ENCODE measurements at places on chromosomes 2 and 18. TPM values are rescaled to one million over a fixed set of nuclear protein-coding genes. Genes with fewer than 3 reads are reported as not detected.

CD8A gene
- 0.34 TPM for total RNA-seq

RAMP1 gene
- not detected for total RNA-seq

SP100 gene
- 28.6 TPM for total RNA-seq

CCDC150 gene
- 4.8 TPM for total RNA-seq

FN1 gene
- total RNA-seq: 186 TPM

CROCC2 gene
- not detected for total RNA-seq

VSNL1 gene
- total RNA-seq: not detected

PPM1G gene
- 155 TPM for total RNA-seq

HOXD1 gene
- total RNA-seq: 0.10 TPM

CNGA3 gene
- total RNA-seq: 0.06 TPM

L3MBTL4 gene
- total RNA-seq: not detected

ONECUT2 gene
- total RNA-seq: 0.31 TPM

RNF125 gene
- 0.35 TPM for total RNA-seq

Data from A549 treated with GW870086 at 1 μM for 4 hours (cell line).